ENCODE measurements at places on chromosomes 2 and 18.

GRCh38 chr18:11962597-11962996 lies 18.7 kb upstream of the IMPA2 start:
- DNase-seq: no peak

GRCh38 chr2:158403237-158403636 lies 53.3 kb downstream of the CCDC148 start:
- DNase-seq: no peak

DNA sequence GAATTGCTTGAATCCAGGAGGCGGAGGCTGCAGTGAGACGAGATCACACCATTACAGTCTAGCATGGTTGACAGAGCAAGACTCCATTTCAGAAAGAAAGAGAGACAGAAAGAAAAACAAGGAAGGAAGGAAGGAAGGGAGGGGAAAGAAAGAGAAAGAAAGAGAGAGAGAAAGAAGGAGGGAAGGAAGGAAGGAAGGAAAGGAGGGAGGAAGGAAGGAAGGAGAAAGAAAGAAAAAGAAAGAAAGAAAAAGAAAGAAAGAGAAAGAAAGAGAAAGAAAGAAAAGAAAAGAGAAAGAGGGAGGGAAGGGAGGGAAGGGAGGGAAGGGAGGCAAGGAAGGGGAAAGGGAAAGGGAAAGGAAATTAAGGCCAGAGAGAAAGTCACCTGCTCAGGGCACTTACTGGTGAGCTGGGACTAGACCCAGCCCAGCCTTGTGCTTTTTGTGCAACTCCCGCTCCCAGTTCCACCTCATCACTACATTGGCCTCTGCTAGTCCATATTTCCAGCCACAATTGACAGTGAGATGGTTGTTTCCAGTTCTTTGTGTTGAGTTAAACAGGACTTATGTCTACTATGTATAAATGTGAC lies 35.7 kb downstream of the MOGAT1 start:
- DNase-seq: no peak

DNA sequence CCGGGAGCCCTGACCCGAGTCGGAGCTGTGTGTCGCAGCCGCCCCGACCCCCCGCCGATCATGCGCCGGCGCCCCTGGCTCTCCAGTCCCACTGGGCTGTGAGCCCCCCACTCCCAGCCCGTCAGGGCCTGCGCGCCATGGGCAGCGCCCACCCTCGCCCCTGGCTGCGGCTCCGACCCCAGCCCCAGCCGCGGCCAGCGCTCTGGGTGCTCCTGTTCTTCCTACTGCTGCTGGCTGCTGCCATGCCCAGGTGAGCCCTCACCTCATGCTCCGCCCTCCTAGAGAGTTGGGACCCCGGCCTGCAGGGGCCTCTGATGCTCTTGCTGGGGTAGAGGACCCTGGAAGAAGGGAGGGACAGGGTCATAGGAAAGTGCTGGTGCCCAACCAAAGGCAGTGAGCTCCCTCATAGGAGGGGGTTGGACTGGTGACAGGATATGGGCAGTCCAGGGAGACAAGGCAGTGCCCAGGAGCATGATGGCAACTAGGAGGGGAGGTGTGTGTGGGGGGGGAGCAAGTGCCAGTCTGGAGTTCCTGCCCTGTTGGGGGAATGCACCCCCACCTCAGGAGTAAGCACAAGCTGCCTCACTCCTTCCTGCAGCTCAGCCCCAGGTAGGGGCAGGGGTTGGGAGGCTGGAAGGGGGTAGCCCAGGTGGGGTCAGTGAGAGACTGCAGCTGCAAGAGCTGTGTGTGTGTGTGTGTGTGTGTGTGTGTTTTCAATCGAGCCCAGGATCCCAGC lies 375 bp downstream of the WNT10A start:
- no peak for DNase-seq

DNA sequence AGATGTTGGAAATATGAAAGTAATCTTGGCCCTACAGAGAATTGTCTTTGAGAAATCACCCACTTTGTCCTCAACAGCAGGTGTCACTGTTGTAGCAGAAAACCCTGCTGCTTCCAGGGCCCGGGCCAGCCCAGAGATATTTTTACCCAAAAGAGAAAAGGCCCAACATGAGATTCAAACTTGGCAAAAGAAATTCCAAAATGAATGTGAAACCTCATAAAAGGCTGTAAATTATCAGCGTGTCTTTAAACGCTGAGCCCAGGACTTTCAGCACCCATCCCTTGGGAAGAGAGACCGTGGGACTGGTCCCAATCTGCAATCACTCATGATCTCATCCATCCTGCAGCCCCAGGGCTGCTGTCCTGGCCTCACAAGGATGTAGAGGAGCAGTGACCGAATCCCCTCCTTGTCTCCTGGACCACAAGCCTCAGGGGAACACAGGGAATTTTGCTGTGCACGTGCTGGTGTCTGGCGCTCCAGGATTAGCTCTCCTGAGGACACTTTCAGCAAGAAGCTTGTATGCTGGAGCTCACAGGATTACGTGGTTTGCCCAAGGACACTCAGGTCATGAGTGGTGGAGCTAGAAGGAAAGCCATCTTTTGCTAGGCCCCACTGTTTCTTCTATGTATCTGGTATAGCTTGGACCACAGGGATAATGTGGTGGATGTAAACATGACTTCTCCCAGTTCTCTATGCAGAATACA lies 202.1 kb downstream of the RNF144A start:
- no peak for DNase-seq

DNA sequence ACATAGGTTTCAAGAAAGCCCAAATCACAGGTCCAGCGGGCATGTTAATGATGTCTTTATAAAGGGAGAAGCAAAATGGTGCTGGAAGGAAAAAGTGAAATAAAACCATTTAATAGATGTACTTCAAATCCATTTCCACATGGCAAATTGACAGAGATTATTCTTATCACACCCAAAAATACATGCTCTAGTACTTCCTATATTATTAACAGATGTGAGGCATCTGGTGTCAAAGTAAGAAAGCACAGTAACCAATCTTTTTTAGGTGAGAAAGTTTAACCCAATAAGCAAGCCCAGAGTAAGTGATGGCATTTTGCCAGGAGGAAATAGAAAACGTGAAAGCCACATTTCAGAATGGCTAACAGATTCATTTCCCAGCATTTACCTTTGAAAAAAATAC lies 128.0 kb downstream of the ABCA12 start:
- DNase-seq: no peak

- no peak for DNase-seq
Measured at GRCh38 chr2:111716905-111717775, 166.9 kb downstream of the ANAPC1 start.

DNA sequence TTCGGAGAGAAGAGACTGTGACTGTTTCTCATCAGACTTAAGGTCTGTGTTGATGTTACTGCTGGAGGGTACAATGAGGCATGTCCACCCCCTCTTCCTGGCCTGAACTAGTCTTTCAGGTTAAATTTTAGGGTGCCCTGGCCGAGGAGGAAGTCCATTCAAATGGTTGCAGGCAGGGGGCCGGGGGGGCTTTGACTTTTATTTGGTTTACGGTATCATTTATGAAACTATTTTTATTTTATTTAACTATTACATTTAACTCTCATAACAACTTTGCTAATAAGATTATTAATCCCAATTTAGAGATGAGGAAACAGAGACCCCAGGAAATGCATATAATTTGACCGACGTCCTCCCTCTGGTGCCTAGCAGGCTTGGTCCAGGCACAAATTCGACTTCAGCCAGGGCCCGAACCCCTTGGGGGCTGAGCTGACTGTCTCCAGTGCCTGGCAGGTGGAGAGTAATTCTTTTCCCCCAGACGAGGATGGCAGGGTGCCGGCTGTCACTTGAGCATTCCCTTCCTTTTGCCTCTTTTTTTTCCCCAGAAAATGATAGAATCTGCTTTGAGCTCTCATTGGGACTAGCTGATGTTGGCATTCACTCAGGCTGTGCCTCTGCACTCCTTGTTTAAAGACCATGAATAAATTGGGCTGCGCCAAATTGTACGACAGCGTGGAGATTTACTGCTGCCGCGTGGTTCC lies 255.3 kb upstream of the SALL3 start:
- no peak for DNase-seq

GRCh38 chr2:231877533-231878456 lies 48.4 kb downstream of the NPPC start:
- no peak for DNase-seq

- DNase-seq: no peak
Measured at GRCh38 chr2:42648796-42649195, 80.4 kb downstream of the MTA3 start.

- DNase-seq: no peak
Measured at GRCh38 chr2:76812156-76812555, 710.0 kb downstream of the LRRTM4 start.

GRCh38 chr18:73136134-73136533 lies 268.3 kb upstream of the NETO1 start:
- no peak for DNase-seq

GRCh38 chr2:162073888-162074631 lies at the start of gene DPP4:
DPP4 (minus strand) TSS chr2:162074215; CDS start chr2:162073981, 234 bp downstream.
- DNase-seq: no peak

GRCh38 chr2:236960531-236960930 lies 125.2 kb upstream of the COPS8 start:
- DNase-seq: no peak

DNA sequence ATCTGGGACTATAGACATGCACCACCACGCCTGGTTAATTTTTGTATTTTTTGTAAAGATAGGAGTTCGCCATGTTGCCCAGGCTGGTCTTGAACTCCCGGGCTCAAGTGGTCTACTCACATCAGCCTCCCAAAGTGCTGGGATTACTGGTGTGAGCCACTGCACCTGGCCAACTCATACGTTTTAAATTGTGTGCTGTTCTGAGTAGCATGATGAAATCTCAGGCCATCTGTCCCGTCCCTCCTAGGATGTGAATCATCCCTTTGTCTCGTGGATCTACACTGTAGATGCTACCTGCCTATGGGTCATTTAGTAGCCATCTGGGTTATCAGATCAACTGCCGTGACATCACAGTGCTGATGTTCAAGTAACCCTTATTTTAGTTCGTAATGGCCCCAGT lies 38.5 kb upstream of the RMP24 start:
- no peak for DNase-seq

- DNase-seq: no peak
Measured at GRCh38 chr2:58063641-58064040, 17.0 kb downstream of the VRK2 start.

- DNase-seq: no peak
Measured at GRCh38 chr2:9002637-9003365, 683 bp downstream of the MBOAT2 start.

DNA sequence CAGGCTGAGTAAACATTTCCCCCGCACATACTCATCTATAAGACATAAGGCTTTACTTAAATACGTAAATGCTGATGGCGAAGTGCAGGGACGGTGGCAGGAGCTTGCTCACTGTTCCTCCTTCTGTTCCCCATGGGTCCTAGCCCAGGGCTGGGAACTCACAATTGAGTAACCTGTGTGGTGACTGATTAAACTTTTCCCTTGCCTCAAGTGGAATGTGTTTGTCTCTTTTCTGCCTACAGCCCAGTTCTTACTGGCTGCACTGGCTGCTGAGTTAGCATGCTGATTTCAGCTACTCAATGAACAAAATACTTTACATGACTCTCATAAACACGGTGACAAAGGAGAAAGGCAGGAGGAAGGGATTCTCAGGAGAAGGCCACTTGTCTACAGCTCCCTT lies 87.3 kb downstream of the MARCO start:
- DNase-seq: no peak

DNA sequence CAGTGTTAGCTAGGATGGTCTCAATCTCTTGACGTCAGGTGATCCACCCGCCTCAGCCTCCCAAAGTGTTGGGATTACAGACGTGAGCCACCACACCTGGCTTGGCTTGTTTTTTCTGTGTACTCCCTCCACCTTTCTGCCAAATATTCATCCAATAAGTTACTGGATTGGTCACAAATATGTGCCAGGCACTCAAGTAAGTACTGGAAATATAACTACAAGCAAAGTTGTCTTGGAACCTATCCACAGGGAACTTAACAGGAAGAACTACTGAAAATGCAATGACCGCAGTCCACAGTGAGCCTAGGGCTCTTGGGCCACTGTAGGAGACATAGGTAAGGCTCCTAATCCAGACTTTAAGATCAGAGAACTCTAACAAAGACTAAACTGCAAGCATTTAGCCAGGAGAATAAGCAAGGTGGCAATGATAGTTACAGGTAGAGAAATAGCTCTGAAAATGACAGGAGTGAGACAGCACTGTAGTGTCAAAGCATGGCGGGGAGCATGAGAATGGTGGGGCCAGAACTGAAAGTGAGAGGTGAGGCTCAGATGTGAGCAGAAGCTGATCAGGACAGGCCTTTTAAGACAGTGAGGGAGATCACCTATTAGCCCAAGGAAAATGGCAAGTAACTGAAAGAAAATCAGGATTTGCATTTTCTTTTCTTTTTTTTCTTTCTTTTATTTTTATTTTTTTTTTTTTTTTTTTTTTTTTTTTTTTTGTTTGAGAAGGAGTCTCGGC lies 252.1 kb downstream of the RBM43 start:
- no peak for DNase-seq

- no peak for DNase-seq
Measured at GRCh38 chr2:229087267-229087666, 183.8 kb downstream of the PID1 start.

DNA sequence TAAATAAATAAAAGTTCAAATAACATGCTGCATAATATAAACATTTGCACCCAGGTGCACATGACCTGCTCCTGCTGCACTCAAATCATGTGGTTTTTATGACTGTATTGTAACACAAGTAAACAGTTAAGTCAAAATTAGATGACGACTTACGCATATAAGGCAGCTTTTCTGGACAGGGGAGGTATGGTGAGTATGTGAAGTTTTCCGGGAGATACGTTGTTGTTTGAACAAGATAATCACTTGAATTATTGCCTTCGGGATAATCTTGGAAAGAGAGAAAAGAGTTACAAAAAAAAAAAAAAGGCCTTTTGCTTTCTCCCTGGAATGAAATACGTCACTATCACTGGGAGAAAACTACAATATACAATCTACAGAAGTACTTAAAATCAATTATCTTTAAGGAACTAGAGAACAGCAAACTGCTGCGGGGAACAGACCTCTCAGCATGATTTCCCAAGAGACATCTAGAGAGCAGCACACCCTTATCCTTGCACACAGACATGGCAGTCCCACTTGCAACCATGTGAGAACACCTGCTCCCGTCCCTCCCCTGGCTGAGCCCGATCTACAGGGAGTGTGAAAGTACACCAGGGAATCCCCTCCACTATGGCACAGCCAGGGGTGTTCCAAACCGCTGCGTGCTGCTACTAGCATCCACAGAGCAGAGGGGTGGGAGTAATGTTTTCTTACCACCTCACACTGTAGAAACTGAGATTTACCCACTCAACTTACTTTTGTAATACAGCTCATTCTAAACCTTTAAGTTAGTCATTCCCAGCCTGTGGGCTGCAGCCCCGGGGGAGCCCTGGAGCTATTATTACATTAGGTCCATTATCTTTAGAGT lies 26.3 kb downstream of the B4GALT6 start:
- no peak for DNase-seq
